ENCODE measurements at places on chromosomes 2 and 18. TPM values are rescaled to one million over a fixed set of nuclear protein-coding genes. Genes with fewer than 3 reads are reported as not detected.

Gene GTF2A1L
- total RNA-seq: 1.4 TPM

Gene MBP
- 2,463 TPM for total RNA-seq

Gene SCN7A
- total RNA-seq: 109 TPM

Gene ALPI
- not detected for total RNA-seq

Gene ALK
- total RNA-seq: 0.18 TPM

Gene MARCO
- 22.0 TPM for total RNA-seq

Gene DIPK1C
- total RNA-seq: 1.4 TPM

Gene OSBPL6
- 1.8 TPM for total RNA-seq

Gene SH2D6
- 0.40 TPM for total RNA-seq

Gene GPR35
- total RNA-seq: 3.2 TPM

Gene TP53I3
- total RNA-seq: 25.3 TPM

Gene CFAP53
- 0.98 TPM for total RNA-seq

Gene ANO7
- 3.8 TPM for total RNA-seq

Gene OXER1
- total RNA-seq: 2.8 TPM

Gene SCTR
- total RNA-seq: not detected
